ENCODE measurements at places on chromosomes 2 and 18.

DNA sequence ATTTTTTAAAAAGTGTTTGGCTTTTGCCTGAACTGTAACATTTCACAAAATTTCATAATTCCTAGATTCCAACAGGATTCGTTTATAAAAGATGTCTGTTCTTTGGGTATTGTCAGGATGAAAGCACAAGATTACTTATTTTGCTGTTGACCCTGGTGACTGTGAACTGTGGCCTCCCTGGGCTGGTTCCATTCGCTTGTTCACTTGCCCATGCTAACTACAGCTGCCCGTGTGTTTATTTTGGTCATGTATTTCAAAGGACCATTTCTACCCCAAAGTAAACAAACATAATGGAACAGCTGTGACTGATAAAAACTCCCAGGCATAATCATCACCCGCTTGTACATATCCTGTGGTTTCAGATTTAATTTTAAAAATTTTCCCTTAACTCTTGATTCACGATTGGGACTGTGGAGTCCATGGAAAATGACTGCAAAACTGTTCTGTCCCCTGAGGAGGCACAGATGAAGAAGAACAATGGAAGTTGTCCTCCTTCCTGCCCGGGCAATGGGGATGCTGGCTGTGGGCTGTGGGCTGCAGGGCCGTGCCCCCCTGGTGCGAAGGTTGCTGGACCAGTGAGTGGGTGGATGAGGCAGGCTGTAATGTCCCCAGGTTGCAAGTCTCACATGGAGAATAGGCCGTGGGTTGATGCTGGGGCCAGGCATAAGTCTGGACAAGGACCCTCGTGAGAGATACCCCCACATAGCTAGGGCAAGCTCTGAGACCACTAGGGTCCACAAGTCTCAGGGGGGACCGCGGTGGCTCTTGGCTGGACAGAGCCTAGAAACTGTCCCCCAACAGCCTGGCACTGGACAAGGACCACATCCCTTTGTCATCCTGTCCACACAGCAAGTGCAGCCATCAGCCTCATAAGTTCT lies 28.9 kb upstream of the HDAC4 start:
- DNase-seq: no peak

- DNase-seq: no peak
Observed at GRCh38 chr18:71471963-71472725, 1072.0 kb downstream of the CBLN2 start.

DNA sequence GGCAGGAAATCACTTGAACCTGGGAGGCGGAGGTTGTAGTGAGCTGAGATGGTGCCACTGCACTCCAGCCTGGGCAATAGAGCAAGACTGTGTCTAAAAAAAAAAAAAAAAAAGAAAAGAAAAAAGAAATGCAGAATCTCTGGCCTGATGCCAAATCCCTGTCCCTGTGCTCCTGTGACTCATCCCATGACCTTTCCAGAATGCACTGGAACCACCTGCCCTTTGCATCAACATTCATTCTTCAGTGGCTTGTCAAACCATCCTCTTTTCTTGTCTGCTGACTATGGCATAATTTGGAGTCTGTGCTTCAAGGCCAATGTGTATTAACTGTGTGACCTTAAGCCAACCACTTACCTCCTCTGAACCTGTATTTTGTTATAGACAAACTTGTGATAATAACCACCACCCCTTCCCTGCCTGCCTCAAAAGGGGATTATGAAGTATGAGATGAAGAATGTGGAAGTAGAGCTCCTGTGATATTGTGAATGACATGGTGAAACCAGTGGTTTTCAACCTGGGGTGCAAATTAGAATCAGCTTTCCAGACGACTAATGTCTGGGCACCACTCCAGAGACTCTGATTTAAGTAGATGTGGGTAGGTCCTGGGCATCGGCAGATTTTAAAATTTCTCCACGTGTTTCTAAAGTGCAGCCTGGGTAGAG lies 189.3 kb downstream of the CLIP4 start:
- no peak for DNase-seq

GRCh38 chr2:12064153-12064552 lies 317.7 kb downstream of the LPIN1 start:
- DNase-seq: no peak

DNA sequence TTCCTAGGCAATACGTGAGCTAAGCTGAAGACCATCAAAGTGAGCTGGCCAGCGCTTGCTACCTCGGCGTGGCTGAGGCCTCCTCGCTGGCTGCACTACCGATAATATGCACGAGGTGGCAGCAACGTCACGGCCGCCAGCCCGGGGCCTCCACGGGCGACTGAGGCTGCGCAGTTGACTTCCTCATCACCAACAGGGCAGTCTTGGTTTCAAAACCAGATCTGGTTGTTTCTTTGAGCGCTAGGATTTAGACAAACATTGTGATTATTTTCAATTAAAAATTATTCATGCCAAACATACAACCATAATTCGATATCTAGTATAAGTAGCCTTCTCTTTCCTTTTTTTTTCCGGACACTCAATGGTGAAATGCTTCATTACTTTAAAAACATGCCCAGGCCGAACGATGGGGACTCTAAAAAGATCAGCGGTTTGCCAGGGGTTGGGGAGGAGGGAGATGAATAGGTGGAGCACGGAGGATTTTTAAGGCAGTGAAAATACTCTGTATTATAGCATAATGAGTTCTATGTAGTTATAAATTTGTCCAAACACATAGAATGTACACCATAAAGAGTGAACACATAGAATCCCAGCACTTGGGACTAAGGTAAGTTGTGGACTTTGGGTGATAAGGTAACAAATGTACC lies 52.0 kb downstream of the CYBRD1 start:
- peak; percentile 75 for DNase-seq

GRCh38 chr2:150109912-150110311 lies 377.6 kb downstream of the RND3 start:
- DNase-seq: no peak

DNA sequence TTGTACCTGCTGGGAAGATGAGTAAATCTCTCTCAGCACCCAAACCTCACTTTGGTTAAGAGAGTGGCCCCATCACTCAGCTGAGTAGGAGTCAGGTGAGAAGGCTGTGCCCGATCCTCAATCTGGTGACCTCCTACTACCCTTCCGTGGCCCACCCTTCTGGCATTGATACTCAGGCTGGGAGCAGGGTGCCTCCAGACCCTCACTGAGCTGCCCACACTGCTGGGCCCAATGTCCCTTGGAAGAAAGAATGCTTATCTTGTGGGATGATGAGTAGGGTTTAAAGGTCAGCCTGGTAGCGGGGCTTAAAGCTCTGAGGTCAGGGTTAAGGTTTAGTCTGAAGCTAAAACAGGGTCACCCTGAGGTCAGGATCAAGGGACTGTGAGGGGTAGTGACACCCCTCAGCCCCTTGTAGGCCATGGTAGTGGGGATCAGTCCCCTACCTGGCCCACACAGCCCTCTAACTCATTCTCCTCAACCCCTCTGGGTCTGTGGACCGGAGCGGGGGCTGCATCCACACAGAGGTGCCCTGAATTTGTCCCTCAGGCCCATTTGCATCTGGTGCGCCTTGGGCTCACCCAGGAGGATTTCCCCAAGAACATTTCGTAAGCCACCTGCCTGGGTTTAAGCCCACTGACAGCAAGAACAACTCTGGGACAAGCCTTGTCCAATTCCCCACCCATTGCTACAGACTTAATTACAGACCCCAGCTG lies 123.8 kb downstream of the CYP26B1 start:
- no peak for DNase-seq

- DNase-seq: no peak
Observed at GRCh38 chr2:73295751-73296400, 2.5 kb upstream of the EGR4 start.

GRCh38 chr2:235458839-235459273 lies 35.0 kb upstream of the AGAP1 start:
- DNase-seq: no peak

- no peak for DNase-seq
Observed at GRCh38 chr18:75230163-75231052, 19.8 kb downstream of the TSHZ1 start.

DNA sequence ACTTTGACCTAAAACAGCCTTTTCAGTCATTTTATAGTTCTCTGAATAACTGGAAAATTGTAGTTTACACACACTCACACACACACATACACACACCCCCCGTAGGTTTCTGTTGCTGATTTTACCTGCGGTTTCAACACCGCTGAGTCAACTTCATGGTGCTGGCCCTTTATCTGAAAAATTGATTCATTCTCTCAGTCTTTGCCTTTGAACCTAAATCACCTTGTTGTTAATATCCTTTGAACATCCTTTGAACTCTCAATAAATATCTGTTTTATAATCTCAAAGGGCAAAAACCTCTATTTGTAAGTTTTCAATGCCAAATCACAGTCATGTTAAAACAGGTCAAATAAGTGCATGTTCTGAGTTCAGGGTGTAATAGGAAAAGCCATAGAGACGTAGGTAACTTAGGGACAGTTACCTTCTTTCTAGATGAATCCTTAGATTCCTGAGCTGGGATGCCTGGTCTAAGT lies 109.0 kb upstream of the BZW1 start:
- DNase-seq: peak; percentile 25

DNA sequence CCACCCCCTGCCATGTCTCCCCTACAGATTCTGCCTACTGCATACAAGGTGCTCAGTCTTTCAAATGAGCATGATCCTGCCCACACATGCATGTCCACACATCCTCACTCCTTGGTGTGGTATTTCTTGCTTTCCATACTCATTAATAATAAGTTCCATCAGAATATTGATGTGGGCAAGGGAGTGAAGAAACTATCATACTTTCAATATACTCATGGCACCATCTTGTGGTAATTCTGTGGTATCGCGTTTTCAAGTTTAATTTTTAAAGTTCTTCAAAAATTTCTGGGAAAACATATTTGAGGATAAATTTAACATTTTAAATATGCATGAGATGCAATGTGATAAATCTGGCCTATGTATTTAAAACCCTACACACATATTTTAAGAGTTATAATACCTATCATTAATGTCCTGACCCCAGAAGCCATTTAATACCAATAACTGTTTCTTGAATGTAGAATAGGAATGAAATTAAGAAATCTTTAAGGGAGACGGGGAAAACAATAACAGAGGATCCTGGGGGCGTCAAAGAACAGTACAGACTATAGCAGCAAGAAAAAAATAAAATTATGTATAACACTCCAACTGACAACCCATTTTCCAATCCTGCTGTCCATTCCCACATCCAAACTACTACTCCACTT lies 110.1 kb downstream of the ZNF385B start:
- DNase-seq: no peak

DNA sequence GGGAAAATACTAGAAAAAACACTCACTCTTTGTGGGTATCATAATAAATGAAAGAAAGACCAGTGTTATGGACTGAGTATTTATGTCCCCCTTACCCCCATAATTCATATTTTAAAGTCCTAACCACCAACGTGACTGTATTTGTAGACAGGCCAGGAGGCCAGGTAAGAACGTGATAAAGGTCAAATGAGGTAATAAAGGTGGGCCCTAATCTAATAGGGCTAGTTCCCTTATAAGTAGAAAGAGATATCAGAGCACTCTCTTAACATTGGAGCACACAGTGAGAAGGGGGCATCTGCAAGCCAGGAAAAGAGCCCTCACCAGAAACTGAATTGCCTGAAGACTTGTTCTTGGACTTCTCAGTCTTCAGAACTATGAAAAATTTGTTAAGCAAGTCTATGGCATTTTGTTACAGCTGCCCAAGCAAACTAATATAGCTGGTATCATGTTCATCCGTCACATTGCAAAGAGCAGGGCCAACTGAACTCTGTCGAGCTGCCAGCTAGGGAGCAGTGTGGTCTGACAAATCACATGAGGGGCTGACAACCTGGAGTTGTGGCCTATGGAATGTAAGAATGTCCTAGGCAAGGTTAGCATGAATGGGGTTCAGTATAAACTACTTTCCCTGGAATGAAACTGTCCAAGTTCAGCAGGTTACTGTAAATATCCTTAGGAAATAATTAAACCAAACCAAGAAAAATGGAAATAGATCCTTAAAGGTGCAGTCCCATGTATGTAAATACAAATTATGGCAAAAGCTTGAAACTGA lies 280.9 kb downstream of the ZNF385B start:
- no peak for DNase-seq

DNA sequence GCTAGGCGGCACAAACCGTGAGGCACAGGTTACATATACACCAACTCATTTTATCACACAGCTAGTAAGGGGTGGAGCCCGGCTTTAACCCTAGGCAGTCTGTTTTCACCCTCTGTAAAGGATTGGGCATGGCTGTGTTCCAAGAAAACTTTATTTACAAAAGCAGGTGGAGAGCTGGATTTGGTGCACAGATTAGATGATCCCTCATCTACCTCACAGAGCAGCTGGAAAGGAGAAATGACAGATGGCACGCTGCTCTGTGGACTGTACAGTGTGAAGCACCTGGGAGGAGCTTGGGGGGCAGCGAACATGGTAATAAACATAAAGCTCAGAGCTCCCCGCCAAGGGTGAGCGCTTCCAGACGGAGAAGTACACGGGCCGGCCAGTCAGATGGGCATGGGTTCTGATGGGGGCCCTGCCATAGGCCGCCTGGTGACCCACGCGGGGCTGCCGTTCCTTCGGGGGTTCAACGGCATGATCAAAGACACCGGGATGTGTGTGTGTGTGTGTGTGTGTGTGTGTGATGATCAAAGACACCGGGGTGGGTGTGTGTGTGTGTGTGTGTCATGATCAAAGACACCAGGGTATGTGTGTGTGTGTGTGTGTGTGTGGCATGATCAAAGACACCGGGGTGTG lies 862 bp upstream of the TMEM177 start:
- DNase-seq: peak; percentile 52

DNA sequence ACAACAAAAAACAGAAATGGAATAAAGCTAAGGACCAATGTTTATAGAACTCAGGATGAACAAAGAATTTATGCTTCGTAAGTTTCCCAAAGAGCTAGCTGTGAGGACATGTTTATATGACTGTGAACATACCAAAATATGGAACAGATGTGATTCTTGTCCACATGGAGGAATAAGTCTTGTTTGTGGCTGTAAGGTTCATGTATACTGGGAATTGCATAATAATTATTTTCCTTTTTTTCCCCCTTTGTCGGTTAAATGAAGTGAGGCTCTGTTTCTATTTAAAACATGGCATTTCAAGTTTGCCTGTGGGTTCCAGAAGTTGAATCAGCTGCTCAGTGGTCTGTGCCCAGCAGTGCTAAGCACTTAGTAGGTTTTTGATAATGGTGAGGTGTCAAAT lies 108.1 kb downstream of the FHOD3 start:
- no peak for DNase-seq

DNA sequence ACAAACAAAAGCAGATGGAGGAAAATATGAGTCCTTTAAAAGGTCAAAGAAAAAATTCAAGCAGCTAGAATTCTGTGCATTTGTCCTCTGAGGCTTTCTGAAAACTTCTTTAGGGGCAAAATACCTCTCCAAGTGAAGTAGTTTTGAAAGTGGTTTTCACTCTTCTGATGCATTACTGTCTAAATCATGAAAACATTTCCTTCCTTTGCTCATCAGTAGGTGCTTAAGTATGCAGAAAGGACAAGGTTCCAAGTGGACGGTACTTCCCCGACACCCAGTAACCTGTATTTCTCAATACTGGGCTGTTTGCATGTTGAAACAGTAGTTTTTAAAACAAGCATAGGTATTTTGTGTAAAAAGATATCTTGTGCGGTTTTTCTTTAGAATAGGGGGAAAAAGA lies 189.1 kb upstream of the ERBB4 start:
- no peak for DNase-seq
